ENCODE measurements at places on chromosomes 6 and 20.

- DNase-seq: no peak
These were observed 238.0 kb downstream of the TBXT start for GRCh38 chr6:165929607-165930006.

DNA sequence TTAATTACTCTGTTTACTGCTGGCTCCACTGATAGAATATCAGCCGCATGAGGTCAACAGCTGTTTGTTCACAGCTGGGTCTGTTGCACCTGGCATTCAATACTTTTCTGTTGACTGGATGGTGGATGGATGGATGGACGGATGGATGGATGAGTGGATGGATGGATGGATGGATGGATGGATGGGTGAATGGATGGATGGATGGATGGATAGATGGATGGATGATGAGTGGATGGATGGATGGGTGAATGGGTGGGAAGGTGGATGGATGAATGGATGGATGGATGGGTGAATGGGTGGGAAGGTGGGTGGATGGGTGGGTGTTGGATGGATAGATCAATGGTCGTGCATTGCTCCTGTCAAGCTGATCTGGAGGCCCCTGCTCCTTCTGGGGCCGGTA, 422.2 kb upstream of the SULF2 start:
- DNase-seq: no peak

DNA sequence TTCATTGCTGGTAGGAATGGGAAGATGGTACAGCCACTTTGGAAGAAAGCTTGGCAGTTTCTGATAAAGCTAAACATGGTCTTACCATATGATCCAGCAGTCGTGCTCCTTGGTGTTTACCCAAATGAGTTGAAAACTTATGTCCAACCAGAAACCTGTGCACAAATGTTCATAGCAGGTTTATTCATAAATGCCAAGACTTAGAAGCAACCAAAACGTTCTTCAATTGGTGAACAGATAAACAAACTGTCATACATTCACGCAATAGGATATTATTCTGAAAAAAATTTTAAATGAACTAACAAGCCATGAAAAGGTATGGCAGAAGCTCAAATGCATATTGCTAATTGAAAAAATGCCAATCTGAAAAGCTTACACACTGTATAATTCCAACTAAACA, 117.1 kb downstream of the LINC00237 start:
- no peak for DNase-seq

GRCh38 chr6:44837255-44837654, 449.7 kb downstream of the CDC5L start:
- DNase-seq: no peak

All from CD8-positive, alpha-beta T cell (primary cell).